NCI-H1048 (cell line): ENCODE measurements at places on chromosomes 7 and 10.

GRCh38 chr7:154684666-154685563, 318.0 kb downstream of the PAXIP1 start:
- no peak for DNase-seq

GRCh38 chr10:132528064-132528691, 9.4 kb upstream of the INPP5A start:
- DNase-seq: no peak

DNA sequence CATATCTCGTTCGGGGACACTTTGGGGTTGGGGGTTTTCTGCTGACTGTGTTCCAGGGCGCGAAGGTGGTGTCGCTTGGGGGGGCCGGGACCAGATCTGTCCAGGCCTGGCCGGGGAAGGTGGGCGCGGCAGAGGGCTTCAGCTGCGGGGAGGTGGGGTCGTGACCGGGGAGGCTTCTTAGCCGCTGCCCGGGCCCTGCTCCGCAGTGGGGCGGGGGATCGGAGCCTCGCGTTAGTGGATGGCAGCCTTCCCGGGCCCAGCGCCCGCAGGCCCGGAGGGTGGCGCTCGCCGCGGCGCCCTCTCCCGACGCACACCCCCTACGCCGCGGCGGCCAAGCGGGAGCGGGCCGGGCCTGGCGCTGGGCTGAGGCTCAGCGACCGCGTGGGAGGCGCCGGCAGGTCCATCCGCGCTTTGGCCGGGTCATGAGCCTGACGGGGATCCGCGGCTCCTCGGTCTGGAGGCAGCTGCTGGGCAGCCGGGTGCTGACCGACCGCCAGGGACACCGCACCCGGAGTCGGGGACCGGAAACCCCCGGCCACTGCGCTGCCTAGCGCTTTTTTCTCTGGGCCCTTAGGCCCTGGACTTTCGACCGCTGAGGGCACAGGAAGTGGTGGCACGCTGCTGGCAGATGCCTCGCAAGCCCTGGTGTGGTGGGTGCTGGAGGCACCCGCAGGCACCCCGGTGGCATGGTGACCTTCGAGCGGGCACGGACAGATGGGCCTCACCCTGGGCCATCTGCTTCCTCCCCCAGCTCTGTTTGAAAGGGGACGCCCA, 1.2 kb downstream of the AGAP3 start:
- no peak for DNase-seq

- DNase-seq: no peak
Observed at GRCh38 chr7:98998821-98999725, 120.7 kb downstream of the TRRAP start.

GRCh38 chr10:75708060-75708459, 276.6 kb downstream of the LRMDA start:
- DNase-seq: no peak

GRCh38 chr10:78464856-78465267, 431.2 kb downstream of the RPS24 start:
- no peak for DNase-seq

DNA sequence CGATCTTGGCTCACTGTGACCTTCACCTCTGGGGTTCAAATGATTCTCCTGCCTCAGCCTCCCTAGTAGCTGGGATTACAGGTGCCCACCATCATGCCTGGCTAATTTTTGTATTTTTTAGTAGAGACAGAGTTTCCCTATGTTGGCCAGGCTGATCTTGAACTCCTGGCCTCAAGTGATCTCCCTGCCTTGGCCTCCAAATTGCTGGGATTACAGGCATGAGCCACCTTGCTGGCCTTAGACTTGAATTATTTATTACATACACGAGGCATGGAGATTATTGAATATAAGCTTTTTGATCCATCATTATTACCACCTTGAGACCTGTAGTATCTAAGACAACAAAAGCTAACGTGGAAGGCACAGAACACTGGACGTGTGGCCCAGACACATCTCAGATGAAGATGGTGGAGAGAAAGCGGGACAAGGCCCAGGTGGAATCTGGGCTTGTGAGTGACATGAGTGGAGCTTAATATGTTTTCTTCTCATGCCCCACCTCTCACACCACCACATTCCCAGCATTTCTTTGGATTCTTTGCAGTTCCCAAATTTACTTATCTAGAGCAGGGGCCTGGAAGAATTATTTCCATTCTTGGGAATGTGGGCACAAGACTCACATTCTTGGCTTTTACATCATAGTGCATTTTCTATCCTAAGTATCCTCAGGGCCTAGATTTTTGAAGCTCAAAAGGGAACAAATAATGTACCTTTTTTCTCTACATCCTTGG, 76.6 kb downstream of the SUGCT start:
- DNase-seq: no peak

DNA sequence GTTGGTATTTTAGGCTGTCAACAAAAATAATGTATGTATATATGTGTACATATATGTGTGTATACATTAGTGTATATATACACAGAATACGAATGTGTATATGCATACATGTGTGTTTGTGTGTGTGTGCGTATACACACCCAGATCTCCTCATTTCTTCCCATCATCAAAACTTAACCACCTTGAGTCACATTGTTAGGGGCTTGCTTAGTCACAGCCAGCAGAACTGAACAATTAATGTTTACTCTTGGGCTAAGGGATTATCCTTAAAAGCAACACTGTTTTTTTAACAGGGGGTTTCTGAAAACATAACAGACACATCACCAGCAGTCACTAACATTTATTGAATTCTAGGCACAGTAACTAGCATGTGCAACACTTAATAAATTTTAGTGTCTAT, 83.0 kb upstream of the ASAH2 start:
- DNase-seq: no peak

GRCh38 chr7:139857791-139858190, 28.7 kb downstream of the TBXAS1 start:
- no peak for DNase-seq

- no peak for DNase-seq
Observed at GRCh38 chr7:103574576-103574975, 128.6 kb upstream of the SLC26A5 start.

- no peak for DNase-seq
Observed at GRCh38 chr10:73364964-73365363, 6.3 kb upstream of the CFAP70 start.

DNA sequence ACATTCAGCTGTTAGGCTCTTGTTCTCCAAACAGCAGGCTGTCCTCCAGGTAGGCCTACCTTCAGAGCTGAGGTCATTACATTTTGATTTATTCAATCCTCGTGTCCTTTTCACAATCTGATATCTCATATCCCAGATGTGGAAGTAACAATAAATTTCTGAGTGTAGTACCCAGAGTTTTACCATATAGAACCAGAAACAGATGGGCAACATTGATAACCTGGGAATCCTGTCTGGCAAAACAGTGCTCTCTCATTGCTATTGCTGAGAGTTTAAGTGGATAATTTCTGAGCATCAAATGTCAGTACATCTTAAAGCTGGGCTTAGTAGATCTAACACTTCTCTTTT, 1007.8 kb downstream of the REEP3 start:
- DNase-seq: no peak

GRCh38 chr7:110592557-110592956, 498.4 kb upstream of the LRRN3 start:
- DNase-seq: no peak

- no peak for DNase-seq
Observed at GRCh38 chr10:100014071-100014762, 4.5 kb upstream of the DNMBP start.

GRCh38 chr7:29408841-29409243, 154.8 kb upstream of the PRR15 start:
- DNase-seq: no peak

GRCh38 chr7:154911411-154911810, 91.5 kb downstream of the PAXIP1 start:
- DNase-seq: no peak

DNA sequence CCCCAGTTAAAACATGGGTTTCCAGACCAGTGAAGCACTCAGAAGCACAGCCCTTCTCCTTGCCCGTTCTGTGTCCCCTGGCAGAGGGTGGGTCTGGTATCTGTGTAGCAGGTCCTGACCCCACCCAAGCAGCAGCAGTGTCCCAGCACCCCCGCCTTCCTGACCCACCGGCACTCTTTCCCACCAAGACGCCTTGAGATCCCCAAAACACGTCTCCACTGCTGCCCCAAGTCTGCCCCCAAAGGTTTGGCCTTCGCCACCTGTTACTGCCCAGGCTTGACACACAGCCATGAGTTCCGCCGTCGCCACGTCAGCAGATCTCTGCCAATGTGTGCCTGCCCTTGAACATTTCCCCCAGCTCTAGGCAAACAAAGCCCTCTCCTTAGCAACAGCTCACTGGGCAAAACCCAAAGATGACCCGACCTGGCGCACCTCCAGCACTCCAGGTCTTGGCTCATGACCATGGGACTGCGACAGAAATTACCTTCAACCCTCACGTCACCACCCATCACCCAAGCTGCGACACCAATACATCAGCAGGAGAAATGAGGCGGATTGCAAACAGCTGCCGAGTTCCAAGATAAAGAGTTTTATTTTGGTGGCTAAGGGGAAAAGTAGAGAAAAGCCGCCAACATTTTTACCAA, 75.6 kb downstream of the CTBP2 start:
- DNase-seq: no peak

DNA sequence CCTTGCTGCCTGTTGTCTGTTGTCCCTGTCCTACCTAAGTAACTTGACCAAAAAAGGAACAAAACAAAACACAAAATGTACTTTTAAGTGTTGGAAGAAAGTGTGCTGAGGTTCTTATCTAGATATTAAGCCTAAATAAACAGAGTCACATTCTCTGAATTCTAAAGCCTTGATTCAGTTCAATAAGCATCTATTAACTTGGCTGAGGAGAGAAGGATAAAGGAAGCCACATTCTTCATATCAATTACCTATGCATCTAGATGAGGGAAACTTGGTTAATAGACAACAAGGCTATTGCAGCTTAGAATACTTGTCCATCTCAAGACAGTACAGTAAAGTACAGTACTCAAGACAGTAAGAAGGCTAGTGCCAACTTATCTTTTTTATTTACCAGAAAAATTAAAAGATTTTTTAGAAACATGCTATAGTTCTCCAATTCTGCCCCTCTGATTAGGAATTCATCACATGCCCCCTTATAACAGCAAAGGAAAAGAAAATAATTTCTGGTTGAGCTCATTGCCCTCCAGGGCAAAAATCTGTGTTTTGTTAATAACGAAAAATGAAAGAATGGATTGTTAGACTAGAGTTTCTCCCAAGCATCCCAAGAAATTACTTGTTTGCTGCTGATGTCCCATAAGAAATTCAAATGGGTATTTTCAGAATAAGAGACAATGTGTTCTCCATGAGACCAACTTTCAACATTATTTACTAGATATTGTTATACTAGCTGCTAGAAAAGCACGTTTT, 546.5 kb upstream of the SEMA3D start:
- no peak for DNase-seq

DNA sequence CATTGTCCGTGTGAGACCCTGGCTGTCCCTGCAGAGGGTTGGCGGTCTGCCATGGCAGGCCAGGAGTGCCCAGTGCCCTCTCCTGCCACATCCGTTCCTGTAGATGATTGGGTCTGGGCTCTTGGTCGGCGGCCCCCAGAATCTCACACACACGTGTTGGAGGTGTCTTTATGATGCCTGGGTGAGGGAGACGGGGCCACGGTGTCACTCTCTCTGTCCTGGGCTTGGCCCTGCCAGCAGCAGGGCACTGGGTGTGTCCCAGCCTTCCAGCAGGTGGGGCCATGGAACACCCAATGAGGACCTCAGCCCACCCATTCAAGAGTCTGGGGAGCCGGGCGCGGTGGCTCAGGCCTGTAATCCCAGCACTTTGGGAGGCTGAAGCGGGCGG, 30.2 kb downstream of the UNC5B start:
- DNase-seq: no peak

- no peak for DNase-seq
Observed at GRCh38 chr10:76766682-76767081, 870.9 kb downstream of the KCNMA1 start.

- DNase-seq: no peak
Observed at GRCh38 chr7:25103773-25104172, 21.3 kb downstream of the CYCS start.

GRCh38 chr10:56679578-56679977, 318.5 kb upstream of the ZWINT start:
- DNase-seq: no peak

GRCh38 chr7:67863911-67864310, 867.3 kb downstream of the TYW1 start:
- no peak for DNase-seq

GRCh38 chr7:40527723-40528122, 392.9 kb downstream of the SUGCT start:
- DNase-seq: no peak

GRCh38 chr7:121994625-121995410, 121.9 kb downstream of the PTPRZ1 start:
- DNase-seq: peak; percentile 42

DNA sequence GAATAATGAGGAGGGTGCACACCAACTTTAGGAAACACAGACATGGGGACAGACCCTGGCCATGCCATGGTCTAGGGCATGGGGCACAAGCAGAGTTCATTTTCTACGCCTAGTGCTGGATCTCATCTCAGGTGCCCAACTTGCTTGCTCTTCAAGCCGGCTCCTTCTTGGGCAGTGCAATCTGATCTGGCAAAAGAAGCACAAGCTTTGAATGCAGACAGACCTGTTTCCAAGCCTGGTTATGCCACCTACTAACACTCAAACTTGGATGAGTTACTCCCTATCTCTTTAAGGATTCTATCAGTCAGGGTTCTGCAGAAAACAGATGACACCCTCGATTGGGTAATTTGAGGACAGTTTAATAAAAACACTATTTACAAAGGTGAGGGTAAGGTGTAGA, 34.9 kb upstream of the WAPL start:
- no peak for DNase-seq

DNA sequence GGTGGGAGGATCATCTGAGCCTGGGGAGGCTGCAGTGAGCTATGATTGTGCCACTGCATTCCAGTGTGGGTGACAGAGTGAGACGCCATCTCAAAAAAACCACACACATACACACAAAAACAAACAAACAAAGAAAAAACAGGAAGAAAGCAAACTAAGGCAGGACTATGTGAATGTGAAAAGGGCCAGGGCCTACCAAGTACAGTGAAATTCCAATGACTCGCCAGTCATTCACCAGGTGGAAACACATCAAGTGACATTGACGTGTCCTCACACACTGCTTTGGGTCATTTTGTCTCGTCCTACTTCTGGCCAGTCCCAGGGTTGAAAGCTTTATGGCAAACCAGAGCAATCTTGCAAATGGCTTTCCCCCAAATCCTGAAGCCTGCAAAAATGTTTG, 79.9 kb downstream of the HIP1 start:
- no peak for DNase-seq

DNA sequence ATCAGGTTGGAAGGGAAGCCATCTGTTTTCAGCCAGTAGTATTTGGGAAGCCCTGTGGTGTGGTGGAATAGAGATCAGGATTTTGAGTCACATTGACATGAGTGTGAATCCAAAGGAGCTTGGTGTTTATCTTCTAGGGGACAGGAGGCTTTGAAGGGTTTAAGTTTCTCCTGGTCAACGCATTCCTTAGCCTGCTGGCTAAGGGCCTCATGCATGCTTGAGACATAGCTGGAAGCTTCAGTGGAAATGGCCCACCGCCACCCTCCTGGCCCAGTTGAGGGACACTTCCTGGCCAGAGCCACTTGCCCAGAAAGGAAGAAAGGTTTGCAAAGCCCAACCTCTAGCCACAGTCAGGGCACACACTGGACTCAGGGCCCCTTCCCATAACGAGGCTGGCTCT, 70.9 kb downstream of the CDK1 start:
- no peak for DNase-seq

- no peak for DNase-seq
Observed at GRCh38 chr10:88652616-88653015, 11.6 kb upstream of the LIPF start.

GRCh38 chr10:112126901-112127300, 56.7 kb downstream of the GPAM start:
- no peak for DNase-seq

GRCh38 chr10:48941427-48942075, 1.9 kb upstream of the LRRC18 start:
- DNase-seq: no peak
